Kidney tubule cell (primary cell): ENCODE measurements at places on chromosomes 11 and 22.

GRCh38 chr11:58592760-58593472, 14.1 kb downstream of the ZFP91 start:
- DNase-seq = no peak

DNA sequence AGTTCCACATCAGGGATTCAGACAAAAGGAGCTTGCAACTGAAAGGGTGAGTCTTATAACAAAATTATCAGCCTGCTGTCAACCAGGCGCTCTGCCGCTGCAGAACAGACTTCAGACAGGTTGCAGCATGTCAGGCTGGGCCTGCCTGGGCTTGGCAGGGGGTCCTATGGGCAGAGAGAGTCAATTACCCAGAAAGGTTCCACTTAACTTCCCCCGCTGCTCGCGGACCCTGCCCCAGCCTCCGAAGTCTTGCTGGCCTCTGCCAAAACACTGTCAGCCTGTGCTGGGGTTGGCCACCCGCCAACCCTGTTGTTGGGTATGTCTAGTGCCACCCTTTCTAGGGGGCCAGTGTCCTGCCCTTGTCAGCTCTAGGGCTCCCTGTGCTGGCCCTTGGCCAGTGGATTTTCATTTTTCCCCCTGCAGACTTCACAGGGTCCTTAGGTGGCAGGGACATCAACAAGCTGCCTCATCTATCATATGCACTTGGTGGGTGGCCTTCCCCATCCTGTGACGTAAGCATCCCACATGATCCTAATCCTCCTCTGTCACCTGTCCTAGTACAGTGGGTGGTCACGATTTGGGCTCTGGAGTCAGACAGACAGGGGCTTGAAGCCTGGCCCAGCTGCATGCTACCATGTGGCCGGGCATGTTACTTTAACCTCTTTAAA, 166.5 kb upstream of the CADM1 start:
- DNase-seq = no peak

DNA sequence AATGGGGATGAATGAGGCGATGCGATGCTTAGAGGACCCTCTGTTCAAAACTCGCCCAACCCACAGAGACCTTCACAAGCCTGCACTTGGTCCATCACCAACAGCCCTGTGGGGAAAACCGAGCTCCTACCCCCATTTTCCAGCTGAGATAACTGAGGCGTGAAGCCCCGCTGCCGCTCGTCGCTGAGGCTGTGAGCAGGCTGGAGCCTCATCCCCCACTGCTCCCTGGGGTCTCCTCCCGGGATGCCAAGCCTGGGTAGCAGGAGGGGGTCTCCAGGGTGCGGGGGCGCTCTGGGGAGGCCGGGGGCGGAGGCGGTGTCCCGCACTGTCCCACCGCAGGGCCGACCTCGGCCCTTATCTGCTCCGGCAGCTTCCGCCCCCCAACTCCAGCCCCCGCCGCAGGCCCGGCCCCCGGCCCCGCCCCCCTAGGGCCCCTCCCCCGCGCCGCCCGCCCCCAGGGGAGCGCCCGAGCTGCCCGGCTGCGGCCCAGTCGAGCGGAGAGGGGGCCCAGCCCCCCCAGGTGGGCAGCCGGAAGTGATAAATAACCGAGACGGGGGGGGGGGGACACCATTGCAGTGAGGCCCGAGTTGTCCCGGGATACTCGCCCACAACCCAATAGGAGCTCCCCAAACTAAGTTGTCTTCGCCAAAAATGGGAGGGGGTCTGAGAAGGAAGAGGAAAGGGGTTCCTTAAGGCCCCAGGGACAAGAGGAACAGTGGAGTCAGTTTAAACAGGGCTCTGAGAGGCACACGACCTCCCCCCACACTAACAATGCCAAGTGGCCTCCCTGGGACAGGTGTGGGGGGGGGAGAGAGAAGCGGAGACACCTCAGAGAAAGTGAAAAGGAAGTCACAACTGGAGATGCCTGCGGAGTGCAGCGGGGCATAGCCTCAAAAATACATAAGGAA, 8.3 kb upstream of the SLC39A13 start:
- DNase-seq = no peak

DNA sequence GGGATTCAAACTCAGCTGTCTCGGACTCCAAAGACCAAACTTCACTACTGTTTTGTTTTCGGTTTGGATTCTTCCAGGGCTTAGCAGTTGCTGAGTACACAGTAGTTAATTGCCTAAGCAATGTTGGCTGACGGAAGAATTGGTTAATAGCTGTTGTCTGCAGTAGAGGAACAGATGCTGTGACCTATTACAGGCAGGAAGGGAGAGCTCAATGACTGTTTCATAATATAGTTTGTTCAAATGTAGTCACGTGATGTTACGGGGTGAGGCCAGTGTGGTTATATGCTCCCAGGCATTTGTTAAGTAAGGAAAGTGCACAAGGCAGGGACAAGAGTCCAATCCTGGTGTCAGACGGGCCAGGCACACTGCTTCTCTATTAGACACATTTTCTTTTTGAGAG, 222.6 kb upstream of the CCDC90B start:
- DNase-seq = no peak

- DNase-seq = no peak
These were observed at the start of gene PARVG for GRCh38 chr22:44180706-44181032. TSS of gene PARVG (plus strand) at chr22:44180925. CDS start at chr22:44183330, 2,405 bp downstream.

DNA sequence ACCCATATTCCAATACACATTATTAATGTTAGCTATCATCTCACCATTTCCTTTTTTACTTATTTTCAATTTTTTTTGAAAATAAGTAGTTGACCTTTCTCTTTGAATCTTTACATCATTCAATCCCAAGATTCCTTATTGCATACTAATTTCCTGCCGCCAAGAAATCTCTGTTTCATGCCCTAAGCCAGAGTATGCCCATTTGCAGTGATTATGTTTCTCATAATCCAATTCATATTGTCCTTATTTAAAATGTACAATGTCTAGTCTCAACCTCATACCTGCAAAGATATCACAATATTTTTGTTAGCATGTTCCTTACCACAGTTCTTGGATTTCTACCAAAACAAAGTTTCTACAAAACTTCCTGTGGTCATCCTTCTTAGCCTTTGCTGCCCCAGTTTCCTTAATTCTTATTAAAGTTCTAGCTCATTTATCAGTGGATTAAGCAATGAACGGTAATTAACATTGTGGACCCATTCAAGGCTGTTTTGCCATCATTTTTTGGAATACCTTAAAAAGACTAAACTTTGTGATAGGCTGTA, 75.3 kb downstream of the CD44 start:
- DNase-seq = no peak

DNA sequence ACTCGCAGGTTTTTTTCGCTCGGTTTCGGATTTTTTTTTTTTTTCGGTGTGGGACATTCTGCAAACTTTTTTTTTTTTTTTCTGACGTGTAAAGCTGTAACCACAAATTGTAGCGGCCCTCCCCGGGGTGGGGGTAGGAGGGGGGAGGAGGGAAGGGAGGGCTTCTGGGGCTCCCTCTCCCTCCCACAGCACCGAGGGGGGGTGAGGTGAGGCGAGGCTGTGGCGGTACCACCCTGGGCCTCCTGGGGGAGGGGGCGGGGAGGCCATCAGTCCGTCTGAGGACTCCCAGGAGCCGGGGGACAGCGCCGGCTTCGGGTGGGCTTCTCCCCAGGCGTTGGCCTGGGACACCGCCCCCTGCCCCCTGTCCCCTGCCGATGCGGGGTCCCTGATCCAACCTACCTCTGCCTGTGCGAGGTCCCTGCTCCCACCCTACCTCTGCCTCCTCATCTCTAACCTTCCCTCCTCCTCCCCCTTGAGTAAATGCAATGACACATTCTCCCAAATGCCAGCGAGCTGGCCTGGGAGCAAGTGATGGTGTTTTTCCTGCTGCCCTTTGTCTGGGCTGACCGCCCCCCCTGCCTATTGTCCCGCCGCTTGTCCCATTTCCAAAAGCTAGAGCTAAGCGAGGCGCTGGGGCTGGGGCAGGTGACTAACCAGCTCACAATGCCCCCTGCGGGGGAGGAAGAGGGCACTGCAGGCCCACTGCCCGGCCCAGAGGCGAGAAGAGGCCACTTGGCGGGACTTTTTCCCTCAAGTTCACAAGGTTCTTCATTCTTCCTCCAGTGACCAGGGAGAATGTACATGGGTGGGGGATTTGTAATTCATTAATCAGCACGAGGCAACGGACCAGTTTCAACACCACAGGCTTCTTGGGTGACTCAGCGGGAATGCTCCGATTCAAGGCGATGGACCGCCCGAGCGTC, 511 bp upstream of the CLCF1 start:
- DNase-seq = peak; percentile 100

GRCh38 chr11:95512682-95513081, 276.9 kb downstream of the FAM76B start:
- peak; percentile 68 for DNase-seq

DNA sequence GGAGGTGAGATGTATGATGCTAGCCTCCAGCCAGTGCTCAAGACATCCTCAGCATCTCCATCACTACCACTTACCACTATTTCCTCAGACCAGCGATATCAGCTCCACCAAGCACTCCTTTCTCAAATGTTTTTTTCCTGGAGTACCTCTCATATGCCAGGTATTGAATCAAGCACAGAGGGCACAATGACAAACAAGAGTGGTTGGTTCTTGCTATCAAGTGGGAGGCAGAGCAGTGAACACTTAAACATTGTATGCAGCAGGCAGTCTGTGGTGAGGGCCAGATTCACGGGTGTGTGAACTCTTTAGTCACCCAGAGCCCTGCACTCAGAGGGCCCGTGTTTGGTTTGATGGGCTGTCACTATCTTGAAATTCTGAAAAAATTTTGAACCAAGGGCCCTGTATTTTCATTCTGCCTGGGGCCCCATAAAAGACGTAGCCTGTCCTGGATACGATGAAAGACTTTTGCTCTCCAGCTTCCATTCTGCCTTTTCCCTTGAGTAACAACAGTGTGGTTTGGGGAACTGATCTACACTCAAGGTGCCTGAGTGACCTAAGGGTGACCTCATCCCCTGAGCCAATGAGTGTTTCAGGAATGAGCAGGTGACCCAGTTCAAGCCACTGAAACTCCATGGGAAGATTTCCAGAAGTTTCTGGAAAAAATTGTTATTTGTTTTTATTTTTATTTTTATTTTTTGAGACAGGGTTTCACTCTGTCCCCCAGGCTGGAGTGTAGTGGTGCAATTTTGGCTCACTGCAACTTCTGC, 348.4 kb upstream of the NARS2 start:
- no peak for DNase-seq

DNA sequence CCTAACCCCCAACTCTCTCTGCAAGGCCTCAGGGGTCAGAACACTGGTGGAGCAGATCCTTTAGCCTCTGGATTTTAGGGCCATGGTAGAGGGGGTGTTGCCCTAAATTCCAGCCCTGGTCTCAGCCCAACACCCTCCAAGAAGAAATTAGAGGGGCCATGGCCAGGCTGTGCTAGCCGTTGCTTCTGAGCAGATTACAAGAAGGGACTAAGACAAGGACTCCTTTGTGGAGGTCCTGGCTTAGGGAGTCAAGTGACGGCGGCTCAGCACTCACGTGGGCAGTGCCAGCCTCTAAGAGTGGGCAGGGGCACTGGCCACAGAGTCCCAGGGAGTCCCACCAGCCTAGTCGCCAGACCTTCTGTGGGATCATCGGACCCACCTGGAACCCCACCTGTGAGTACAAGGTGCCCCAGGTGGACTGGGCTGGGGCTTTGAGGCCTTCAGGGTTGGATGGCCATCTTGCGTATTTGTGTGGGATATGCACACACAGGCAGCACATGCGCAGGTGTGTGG, at the start of gene BEST1:
TSS of gene BEST1 (plus strand) at position 317 of the 513 bp plus-strand sequence. CDS start 1,456 bp downstream, outside the sequence.
- no peak for DNase-seq

- no peak for DNase-seq
These were observed 16.8 kb upstream of the NUP160 start for GRCh38 chr11:47864901-47865300.

DNA sequence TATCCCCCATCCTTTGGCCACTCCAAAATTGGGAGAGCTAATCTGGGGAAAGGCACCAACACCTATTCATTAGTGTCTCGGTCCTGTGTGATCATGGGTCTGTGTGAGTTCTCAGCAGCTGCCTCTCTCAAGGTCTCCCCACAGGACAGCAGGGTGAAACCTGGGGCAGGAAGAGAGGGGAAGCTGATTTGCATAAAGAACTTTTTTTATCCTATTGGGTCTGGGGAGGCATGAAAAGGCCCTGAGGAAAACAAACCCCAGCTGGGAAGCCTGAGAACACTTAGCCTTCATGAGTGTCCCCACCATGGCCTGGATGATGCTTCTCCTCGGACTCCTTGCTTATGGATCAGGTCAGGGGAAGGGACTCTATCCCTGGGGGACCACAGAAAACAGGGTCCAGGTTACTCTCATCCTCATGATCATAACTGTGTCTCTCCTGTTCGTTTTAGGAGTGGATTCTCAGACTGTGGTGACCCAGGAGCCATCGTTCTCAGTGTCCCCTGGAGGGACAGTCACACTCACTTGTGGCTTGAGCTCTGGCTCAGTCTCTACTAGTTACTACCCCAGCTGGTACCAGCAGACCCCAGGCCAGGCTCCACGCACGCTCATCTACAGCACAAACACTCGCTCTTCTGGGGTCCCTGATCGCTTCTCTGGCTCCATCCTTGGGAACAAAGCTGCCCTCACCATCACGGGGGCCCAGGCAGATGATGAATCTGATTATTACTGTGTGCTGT, 116.0 kb upstream of the TOP3B start:
- no peak for DNase-seq

DNA sequence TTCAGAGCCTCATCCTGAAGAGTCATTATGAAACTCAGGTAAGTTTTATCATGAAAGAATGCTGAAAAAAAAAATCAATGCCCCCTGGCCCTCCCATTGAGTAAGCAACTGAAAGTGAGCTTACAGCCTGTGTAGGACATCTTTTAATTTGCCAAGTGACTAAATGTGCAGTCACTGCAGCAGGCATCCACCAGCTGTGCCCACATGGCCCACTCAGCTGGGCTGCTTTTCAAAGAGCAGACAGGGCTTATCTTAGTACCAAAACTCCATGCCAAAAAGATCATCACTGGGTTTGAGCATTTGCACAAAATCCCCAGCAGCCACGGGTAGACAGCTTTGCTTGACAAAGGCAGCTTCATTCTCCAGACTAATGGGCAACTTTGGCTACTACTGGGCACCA, 709.7 kb downstream of the NTM start:
- DNase-seq = no peak

DNA sequence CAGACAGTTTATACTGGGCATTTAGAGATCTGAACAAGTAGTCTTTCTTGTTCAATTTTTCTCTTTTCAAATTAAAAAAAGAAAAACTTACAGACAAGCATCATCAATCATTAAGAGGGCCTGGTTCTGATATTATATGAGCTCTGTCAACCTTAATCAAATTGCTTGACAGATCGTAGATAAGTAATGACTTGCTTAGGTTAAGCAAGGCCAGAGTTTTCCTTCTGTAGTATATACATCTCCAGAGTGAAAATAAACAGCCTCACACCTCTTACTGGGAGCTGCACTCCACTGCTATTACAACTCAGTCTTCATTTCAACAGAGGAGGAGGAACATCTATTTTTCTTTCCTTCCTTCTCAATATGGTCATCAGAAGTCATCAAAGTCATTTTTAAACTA, 13.5 kb downstream of the CDON start:
- no peak for DNase-seq
